ENCODE measurements at places on chromosomes 13 and 19.

- DNase-seq: no peak
Observed at GRCh38 chr13:100809129-100809390, 134.5 kb upstream of the TMTC4 start.

GRCh38 chr19:37304884-37305255 is 66.0 kb upstream of the ZNF527 start:
- DNase-seq: no peak

GRCh38 chr13:26186995-26187394 is 35.1 kb downstream of the RNF6 start:
- DNase-seq: no peak

- DNase-seq: no peak
Observed at GRCh38 chr13:98452851-98453843, 123.8 kb downstream of the STK24 start.

GRCh38 chr13:60482012-60482411 is 85.0 kb downstream of the TDRD3 start:
- DNase-seq: no peak

GRCh38 chr19:18850471-18851375 is 19.0 kb downstream of the UPF1 start:
- no peak for DNase-seq

DNA sequence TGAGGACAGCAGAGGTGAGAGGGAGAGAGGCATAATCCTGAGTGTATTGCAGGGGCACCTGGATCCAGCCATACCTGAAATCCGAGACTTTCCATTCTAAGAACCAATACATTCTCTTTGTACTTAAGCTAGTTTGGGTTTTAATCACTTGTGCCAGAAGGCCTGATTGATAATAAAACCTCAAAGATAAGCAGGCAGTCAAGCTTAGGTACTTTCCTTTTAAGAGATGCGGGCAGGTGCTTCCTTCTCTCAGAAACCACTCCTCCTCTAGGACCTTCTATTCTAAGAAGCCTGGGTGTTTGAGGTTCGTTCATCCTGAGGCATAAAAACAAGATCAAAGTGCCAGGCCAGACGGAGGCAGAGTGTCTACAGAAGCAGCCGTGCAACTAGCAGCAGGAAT is 22.2 kb downstream of the FAM187B start:
- DNase-seq: no peak

DNA sequence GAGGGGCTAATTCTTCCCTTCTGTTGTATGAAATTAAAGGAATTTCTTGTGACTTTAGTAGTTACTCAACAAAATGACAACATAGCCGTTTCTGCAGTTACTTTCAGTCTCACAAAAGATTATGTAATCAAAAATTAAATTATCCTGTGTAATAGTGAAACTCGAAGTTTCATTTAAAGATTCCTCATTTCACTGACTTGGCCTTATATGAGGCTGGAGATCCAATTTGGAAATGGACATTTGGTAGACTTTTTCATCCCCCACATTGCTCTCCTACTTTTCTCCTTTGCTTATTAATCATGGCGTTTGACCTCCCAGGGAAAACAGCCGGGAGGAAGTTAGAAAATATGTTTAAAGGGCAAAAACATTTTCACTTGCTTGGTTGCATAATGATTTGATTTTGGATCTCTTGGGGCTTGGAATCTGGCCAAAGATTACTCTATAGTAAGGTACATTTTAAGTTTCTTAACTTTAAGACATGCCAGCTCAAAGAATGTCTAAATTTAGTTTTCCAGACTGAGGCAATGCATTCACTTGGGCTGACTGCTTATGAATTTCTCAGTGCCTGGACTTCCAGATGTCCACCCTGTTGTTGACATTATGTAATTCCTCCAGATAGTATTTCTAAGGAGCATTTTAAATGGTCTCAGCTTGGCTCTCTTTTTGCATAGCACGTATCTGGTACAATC is 1364.9 kb upstream of the MIR17HG start:
- DNase-seq: no peak

GRCh38 chr13:79479882-79480281 is 1.1 kb upstream of the NDFIP2 start:
- DNase-seq: no peak

DNA sequence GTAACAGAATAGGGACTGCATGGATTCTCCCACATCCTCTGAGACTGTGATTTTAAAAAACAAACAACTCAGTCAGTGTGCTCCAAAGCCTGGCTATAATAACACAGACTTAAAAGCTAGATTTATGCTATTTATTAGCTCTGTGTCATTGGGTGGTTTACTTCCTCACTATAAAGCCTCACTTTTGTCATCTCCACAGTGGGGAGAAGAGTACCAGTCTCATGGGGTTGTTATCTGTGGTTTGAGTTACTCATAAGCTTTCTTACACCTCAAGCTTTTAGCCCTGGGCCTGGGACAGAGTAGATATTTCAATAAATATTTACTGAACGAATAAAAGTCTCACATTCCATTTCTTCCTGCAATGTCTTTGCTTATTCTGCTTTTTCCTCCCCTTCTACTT is 5.3 kb downstream of the RNASEH2B start:
- DNase-seq: no peak

GRCh38 chr19:13362668-13363067 is 143.6 kb downstream of the CACNA1A start:
- DNase-seq: no peak

DNA sequence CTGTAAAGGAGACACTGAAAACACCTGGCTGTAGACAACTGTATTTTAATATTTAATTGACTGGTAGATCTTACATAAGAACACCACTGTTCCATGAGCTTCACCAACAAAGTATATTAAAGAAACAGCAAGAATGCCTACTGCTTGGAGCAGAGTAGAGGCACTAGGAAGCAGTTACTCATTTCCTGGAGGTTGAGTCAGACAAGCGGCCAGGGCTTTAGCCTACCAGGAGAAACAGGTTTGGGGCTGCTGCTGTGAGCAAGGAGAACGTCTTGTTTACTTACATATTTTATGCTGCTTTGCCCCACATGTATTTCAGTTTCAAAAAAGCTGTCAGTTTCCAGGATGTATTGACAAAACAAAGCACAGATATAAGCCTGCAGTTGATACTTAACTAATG is 33.4 kb downstream of the ALG5 start:
- DNase-seq: no peak

GRCh38 chr13:29547153-29547552 is 48.3 kb downstream of the SLC7A1 start:
- no peak for DNase-seq

GRCh38 chr13:36421447-36421846 is 10.8 kb upstream of the CCNA1 start:
- no peak for DNase-seq

Measured in cortex of kidney (tissue), 1 donor.